ENCODE measurements at places on chromosomes 6 and 20.

GRCh38 chr20:40610730-40611129 lies 78.3 kb downstream of the MAFB start:
- no peak for DNase-seq

- peak; percentile 37 for DNase-seq
These were observed 20.9 kb upstream of the POM121L2 start for GRCh38 chr6:27332692-27333641.

DNA sequence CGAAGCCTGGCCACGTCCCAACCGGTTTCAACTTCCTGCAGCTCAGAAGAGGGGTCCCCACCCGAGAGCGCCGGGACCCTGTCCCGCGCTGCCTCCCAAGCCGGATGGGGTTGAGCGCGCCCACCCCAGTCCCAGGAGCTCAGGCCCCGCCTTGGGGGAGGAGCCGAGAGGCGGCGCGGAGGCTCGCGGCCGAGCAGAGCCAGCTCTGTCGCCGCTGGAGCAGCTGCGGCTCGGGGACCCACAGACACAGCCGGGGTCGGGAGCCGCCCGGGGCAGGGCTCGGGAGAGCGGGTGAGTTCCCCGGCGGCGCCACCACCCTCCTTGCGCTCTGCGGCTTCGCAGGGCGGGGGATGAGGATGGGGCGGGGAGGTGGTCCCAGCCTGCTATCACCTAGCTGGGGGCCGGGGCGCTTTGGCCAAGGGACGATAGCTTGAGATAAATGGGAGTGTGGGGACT lies at the start of gene PPP1R16B:
TSS of gene PPP1R16B (plus strand) at position 196 of the 456 bp plus-strand sequence. CDS start 30,229 bp downstream, outside the sequence.
- peak; percentile 89 for DNase-seq

DNA sequence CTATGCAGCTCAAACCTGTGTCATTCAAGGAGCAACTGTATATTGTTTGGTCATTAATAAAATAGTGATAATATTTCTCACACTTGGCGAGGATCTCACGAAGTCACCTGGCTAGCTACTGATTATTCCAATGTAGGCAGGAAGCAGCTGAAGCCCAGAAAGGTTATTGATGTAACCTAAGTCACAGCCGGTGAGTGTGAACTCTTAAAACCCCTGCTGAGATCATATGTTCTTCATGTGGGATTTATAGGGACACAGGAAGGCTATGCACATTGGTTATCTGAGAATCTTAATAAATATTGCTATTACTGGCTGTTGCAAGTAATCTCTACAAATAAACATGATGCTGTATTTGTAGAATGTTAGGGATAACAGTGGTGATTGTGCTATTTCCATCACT lies 161.4 kb downstream of the TBC1D7 start:
- no peak for DNase-seq

DNA sequence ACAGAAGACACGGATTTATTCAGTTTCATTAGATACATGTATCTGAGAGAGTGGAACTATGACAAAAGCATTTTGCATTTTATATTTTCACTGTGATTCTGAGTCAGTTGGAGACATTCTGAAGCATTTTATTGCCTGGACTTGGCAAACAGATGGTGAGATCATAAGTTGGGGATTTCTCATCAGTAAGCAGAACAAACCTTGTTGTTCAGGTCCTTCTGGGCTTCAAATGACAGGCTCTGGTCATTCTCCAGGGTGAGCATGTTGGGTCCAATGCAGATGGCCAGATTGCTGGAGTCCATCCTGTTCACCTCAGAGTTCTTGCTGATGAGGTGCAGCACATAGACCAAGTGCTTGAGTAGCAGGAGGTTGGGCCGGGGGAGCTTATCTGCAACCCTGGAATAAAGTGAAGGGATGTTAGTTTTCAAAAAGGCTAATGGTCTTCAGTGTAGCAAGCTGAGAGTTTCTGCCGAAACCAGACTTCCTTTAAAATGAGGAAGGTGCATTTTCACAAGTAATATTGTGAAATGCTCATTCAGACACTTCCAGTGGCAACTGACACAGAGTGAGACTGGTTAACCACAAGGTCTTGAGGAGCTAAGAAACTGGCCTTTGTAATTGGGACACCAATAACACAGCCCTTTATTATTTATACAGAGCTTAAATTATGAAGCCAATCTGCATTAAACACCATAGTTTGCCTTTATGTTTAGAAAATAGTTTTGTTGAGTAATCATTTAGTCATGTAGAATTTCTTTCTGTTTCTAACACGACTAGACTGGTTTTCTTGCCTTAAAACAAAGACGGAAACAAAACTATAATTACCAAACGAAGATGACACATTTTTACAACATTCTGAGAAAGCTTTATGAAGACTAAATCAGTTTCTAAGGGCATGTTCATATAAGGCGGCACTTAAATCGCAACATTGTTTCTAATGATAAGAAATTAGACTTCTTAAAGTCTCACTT lies 5.6 kb downstream of the TAGAP start:
- DNase-seq, result no peak

GRCh38 chr6:144893680-144894151 lies 608.6 kb downstream of the UTRN start:
- DNase-seq, result no peak

DNA sequence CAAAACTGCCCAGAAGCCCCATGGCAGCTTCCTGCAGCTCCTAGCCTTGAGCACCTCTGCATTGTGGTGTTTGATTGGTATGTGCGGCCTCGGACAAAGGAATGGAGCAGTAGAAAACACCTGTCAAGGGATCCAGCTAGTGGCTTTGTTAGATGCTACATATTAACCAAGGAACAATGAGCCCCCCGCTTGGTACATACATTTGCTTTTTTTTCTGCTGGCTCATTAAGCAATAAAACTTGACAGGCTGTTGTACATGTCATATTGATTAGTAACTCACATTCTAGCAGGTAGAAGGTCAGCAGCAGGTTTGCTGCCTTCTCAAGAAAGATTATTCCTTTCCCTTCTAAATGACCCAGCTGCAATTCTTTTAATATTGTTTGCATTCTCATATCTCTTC lies 937 bp downstream of the SPACA1 start:
- DNase-seq, result no peak

DNA sequence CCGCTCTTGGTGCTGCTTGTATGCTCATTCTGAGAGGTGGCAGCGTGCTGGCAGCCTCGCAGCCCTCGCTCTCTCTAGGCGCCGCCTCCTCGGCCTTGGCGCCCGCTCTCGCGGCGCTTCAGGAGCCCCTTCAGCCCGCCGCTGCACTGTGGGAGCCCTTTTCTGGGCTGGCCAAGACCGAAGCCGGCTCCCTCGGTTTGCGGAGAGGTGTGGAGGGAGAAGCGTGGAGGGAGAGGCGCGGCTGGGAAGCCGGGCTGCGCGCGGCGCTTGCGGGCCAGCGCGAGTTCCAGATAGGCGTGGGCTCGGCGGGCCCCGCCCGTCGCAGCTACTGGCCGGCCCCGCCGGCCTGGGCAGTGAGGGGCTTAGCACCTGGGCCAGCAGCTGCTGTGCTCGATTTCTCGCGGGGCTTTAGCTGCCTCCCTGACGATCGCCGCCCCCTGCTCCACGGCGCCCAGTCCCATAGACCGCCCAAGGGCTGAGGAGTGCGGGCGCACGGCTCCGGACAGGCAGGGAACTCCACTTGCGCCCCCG lies 19.5 kb upstream of the FAM8A1 start:
- DNase-seq, result peak; percentile 44

GRCh38 chr6:142706210-142706609 lies 238.8 kb downstream of the HIVEP2 start:
- DNase-seq, result no peak

GRCh38 chr20:8662433-8662954 lies 406.4 kb upstream of the PLCB4 start:
- no peak for DNase-seq

GRCh38 chr6:42250274-42250931 lies 32.7 kb upstream of the MRPS10 start:
- DNase-seq, result no peak

DNA sequence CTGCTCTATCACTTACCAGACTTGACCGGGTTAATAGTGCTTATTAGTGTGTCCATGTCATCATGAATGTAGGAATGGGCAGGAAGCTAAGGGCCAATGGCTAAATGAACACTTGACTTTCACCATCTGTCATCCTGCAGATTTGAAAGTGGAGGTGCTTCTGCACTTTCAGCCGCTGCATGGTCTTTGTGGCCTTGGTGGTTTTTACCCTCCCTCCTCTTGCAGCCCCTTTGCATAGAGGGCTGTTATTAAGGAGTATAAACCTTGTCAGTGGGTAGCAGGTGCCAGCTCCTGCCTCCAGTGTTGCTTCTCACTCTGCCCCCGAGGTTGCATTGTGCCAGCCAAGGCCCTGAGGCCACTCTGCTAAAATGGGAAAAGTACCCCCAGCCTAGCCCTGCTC lies 122.2 kb upstream of the TNFAIP3 start:
- DNase-seq, result no peak

GRCh38 chr6:35370124-35370741 lies 27.9 kb downstream of the PPARD start:
- DNase-seq, result peak; percentile 43

DNA sequence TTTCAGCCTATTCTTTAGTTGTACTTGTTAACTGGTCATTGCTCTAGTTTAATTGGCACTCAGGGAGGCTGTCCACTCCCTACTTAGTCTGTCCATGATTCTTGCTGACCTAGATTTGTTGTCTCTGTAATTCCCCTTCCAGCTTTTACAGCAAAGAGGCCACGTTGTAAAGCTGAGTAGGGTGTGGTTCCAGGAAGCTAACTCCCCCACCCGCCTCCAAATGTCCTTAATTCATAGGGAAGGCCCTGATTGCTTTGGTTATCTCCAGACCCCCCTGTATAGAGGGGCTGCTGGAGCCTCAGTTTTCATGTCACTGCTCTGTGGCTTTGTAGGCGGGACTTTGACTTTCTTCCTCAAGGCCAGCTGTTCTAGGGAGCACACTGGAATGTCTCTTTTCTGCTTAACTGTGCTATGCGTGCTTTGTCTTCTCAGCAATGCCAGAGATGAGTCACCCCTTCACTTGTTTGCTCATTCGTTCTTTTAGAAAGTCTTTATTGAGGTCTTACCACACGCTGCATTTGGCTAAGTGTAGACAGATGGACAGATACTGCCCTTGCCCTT lies 175.1 kb upstream of the JAG1 start:
- no peak for DNase-seq

GRCh38 chr20:22371843-22372242 lies 212.5 kb downstream of the FOXA2 start:
- peak; percentile 52 for DNase-seq
